Right ventricle myocardium superior (tissue), 1 donor: ENCODE measurements at places on chromosomes 5 and 9. TPM values are rescaled to one million over a fixed set of nuclear protein-coding genes. Genes with fewer than 3 reads are reported as not detected.

The DNAH5 gene
- 0.27 TPM for total RNA-seq

The TAS2R1 gene
- not detected for total RNA-seq

The LCN6 gene
- total RNA-seq = 13.0 TPM

The ANKDD1B gene
- not detected for total RNA-seq

The ALDH1A1 gene
- 19.8 TPM for total RNA-seq

The NR3C1 gene
- 48.9 TPM for total RNA-seq

DNA sequence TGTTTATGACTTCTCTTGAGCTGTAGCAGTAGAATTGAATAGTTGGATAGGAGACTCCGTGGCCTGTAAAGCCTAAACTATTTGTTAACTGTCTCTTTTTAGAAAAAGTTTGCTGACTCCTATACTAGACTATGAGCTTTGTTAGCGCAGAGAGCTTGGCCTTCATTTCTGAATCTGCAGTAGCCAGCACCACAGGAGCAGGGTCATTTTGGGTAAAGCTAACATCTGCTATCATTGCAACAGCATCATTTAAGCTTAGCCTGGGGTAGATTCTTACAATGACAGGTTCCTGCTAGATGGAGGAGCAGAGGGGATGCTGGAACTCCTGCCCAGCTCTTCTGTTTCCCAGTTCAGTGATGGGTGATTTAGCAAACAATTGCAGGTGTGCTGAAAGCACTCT is 133.7 kb upstream of the ASTN2 start:
- no peak for DNase-seq

DNA sequence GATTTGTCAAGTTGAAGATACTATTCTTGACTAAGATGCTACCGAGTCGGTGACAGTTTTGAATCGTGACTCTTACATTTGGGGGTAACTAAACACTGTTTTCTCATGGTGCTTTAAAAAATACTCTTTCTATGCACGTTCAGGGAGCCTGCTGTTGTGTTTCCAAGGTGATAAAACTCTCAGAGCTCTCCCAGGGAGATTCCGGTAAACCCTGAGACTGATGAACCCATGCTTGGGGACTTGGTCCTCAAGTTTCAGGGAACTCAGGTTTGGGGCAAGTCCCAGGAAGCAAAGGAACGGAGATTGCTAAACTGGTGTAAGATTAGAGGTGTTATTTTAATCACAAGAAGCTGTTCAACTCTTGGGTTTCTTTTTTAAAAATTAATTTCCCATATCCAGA is 1.4 kb downstream of the GDA start:
- DNase-seq = no peak

DNA sequence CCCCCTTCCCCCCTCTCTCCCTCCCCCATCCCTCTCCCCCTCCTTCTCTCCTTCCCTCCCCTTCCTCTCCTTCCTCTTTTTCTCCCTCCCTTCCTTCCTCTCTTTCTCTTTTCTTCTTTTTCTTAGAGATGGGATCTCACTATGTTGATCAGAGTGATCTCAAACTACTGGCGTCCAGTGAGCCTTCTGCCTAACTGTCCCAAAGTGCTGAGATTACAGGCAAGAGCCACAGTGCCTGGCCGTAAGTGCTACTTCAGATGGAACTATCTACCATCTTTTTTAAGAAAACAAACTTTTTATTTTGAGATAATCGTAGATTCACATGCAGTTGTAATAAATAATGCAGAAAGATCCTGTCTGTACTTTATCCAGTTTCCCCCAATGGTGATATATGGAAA is 6.3 kb downstream of the RCL1 start:
- DNase-seq = no peak

GRCh38 chr5:39361306-39361705 is 3.0 kb downstream of the C9 start:
- no peak for DNase-seq

DNA sequence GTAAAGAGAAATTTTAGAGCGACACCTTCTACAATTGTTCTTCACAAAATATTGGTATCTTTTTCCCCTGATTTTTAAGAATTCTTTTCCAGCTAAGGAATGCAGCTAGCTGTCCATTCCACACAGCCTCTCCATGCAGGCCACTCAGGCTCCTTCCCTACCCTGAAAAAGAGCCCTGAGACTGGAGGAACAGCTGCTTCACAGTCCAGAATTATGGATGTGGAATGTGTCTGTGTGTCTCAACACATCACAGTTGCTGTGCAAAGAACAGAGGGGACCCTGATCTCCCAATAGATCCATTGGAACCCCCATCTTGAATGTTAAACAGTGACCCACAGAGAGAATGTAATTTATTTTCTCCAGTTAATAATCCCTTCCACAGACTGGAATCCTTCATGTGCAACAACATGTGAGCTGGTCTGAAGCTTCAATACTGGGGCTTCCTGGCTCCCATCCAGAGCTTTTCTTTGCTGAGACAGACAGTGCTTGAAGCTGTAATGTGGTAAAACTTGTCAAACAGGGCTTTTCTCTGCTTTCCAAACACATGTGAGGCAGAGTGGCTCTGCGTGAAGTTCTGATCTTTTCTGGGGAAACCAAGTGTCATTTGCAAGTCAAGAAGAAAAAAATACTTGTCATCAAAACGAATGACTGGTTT is 53.3 kb upstream of the SMC5 start:
- no peak for DNase-seq

DNA sequence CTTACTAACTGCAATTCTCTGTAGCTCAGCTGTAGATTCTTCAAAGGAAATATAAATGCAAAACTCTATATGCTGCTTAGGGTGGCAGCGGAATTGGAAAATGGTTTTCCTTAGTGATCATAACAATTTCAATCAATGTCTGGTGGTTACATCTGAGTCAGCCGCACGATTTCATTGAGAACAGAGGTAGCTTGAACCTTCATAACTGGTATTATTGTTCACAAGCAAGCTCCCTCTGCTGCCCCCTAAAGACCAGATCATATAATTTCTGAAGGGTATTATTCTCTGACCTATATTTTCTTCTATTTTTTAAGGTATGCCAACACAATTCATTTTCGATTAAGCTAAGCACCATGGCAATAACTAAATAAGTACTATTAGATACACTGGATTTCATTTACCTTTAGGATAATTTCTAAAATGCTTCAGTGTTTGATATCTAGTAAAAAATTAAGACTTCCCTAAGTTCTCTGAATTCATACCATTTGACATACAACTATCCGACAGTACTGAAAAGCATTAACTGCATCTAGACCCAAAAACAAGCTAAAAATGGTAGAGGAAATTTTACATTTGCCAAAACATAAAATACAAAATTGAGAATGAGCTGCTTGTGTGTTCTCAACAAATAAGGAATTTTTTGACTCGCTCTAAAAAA is 181.1 kb upstream of the SPEF2 start:
- no peak for DNase-seq

DNA sequence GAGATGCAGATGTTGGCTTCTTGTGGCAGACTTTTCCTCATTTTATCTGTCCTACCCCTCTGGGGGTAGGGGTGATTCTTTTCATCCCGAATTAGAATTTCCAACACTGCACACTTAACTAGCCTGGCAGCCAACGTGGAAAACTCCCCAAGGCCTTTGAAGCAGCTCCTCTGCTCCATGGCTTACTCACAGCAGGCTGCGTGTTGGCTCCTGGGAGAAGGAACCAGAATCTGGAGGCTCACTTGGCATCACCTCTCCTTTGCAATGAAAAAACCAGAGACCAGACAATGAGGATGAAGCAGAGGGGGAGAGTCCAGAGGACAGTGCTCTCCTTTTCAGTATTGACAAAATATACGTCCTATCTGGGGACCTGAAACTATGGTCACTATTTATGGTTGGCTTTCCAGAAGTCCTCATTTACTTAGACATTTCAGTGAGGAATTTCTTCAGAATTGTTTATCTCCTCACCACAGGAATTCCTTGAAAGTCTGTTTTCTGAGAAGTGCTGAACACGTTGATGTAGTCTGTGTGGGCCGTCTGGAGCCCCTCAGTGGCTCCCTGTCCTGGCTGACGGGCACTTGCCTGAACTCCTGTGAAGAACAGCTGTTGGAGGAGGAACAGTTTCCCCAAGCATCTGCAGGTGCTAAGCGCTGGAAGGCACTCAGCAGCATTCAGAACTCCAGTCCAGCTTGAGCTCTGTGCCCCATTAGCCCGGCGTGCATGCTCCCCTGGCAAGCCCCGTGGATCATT is 231.3 kb downstream of the RFK start:
- DNase-seq = no peak

- DNase-seq = no peak
These were observed 96.9 kb upstream of the HAPLN1 start for GRCh38 chr5:83817591-83817990.

GRCh38 chr9:76112151-76112550 is 221.7 kb downstream of the PCSK5 start:
- DNase-seq = no peak

- no peak for DNase-seq
These were observed 11.2 kb upstream of the ADGRD2 start for GRCh38 chr9:124439086-124439485.

GRCh38 chr9:26802921-26803320 is 89.7 kb downstream of the CAAP1 start:
- no peak for DNase-seq

GRCh38 chr5:103228588-103228987 is 30.0 kb upstream of the MACIR start:
- DNase-seq = no peak

DNA sequence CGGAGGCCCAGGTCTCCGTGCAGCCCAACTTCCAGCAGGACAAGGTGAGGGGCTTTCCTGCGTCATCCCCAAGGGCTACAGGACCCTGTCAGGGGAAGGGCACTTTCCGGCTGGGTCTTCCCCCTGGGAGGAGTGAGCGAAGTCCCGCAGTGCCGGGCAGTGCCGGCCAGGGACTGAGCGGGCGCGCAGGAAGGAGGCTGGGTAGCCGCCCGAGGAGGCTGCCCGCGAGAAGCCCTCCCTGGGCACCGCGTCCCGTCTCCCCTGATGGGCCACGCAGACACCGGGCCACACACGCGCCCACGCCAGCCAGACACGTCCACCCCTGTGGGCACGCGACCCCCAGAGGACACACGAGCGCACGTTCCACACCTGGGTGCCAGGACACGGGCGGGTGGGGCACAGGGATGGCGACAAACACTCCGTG is 357 bp downstream of the PTGDS start:
- peak; percentile 64 for DNase-seq

GRCh38 chr9:3969590-3970260 is 330.1 kb downstream of the GLIS3 start:
- no peak for DNase-seq

- DNase-seq = no peak
These were observed 286.0 kb upstream of the TUSC1 start for GRCh38 chr9:25964239-25964638.

DNA sequence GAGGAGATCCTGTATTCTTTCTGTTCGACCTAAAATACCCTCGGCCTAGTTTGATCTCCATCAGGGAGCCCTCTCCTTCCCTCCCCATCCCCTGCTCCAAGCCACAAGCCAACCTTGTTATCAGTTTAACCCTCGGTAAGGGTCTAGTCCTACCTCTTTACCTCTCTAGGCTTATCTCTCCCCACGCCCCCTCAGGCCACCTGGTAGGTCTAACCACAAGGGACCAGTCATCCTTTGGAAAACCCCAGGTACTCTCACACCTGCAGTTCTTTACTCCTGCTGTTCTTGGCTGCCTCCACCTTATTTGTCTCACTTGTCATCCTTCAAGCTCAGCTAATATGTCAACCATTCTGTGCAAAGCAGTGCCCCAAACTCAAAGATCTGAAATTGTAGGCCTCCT is 78.7 kb downstream of the RAD23B start:
- no peak for DNase-seq

DNA sequence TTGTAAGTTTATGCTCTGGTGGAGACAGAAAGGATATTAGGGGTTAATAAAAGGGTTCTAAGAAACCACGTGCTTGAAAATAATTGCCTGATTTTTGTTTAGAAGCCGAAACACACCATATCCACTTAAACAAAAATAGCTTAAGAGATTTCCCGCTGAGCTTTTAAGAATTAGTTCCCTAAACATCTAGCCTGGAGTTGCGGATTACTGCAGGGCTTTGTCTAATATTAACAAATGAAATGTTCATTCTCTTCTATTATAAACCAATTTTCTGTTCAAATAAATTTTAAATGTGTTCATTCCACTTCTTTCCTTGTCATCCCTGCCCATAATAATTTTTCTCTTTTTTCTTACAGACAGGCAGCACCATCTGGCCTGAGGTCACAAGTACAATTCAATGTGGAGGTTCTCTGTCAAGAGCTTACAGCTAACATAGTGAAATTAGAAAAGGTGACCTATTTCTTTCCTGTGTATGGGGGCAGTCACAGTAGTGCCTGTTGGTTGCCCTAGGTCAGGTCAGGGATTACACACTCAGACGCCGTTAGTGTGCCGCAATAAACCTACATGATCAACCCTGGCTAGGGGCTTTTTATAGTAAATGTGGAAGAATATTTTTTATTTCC is 65.3 kb downstream of the GRAMD2B start:
- no peak for DNase-seq

DNA sequence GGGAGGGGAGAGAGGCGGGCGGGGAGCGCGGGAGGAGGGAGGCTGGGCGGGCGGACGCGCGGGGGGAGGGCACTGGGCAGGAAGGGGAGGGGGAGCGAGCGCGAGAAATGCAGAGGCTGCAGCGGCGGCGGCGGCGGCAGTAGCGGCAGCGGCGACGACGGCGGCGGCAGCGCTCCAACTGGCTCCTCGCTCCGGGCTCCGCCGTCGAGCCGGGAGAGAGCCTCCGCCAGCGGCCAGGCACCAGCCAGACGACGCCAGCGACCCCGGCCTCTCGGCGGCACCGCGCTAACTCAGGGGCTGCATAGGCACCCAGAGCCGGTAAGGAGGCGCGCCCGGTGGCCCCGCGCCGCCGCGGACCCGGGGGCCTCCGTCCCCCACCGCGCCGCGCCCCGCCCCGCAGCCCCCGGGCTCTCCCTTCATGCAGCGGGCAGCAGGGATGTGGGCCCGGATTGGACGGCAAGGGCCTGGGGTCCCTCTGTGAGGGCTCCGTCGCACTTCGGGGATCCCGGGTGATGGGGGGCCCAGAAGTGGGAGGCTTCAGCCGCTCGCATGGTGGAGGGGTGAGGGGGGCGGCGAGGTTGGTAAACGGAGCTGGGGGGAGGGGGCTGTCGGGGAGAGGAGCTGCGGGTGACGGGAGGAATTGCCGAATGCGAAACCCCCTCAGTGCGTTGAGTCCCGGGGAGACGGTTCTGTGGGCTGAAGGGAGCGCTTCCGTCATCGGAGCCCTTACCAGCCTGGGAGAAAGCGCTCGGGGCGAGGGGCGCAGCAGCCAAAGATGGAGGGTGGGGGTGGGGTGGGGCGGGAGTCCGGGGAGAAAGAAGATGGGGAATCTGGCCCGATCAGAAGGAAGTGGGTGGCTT is at the start of gene BASP1:
BASP1 (plus strand) TSS at position 139 of the 860 bp plus-strand sequence. CDS start 57,586 bp downstream, outside the sequence.
- peak; percentile 83 for DNase-seq

DNA sequence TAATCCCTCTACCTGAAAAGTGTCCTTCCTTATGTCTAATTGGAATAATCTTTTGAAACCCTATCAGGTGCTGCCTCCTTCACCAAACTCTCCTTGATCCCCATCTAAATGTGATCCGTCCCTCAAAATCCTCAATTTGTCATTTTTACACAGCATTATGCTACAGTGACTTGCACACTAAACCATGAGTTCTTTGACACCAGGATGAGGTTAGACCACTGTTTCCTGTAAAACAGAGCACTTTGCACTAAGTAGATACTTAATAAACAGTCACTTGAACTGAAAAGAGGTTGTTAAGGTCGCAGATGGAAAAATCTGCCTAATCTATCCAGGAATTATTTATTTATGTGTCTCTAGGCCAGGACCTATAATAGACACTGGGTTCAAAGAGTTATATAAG is 44.2 kb upstream of the TLX3 start:
- DNase-seq = no peak
